HS-5 (cell line): ENCODE measurements at places on chromosomes 3 and 15.
A peak's percentile ranks its signal among the peaks of the same experiment; 100 is the strongest.

DNA sequence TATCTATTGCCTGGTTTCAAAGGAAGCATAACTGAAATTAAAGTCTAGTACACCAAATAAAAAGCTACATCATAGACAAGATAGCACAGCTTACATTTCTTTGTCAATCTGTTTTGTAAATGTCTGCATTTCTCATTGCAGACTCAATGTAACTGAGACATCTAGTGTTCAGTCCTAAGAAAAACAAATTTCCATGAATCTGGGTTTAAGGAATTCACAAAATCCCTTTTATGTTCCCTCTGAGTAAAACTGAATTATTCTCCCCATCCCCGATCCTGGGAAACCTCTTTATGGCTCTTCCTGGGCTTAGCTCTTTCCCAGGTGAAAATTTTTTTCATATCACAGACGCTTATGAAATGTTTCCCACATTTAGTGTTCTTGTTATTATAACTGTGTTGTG lies 21.6 kb upstream of the RASA2 start:
- no peak for DNase-seq

GRCh38 chr3:83523470-83524073 lies 1435.2 kb upstream of the CADM2 start:
- peak; percentile 37 for DNase-seq

DNA sequence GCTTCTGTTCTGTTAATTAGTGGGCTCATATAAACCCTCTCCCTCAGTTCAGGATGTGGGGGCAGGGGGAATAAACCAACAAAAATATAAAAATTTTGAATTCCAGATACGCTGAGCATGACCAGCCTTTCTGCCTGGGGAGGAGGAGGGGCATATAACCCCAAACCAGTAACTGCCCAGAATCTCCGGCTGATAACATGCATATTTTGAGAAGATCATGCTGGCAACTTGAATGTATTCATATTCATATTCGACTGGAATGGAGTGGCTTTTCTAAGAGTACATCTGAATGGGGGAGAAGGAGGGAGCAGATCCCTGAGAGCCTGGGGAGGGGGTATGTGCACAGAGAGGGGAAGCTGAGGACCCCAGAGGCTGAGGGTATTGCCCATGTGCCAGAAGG lies 54.5 kb upstream of the LCTL start:
- no peak for DNase-seq

DNA sequence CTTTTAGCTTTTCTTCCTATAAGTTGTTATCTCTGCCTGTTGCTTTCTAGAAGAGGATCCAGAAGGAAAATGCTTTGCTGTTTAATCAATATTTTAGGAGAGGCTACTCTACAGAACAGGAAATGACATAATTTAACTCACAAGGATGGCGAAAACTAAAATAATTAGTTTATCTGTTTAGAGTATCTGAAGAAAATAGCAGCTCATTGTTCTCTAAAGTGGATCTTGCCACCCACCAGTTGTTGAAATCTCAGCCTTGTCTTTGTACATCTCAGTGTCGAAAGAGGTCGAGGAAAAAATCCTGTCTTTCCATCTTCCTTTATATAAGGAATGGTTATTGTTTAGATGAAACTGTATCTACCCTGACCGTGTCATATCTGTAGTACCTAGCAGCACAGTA lies 126.6 kb downstream of the ZNF609 start:
- no peak for DNase-seq

DNA sequence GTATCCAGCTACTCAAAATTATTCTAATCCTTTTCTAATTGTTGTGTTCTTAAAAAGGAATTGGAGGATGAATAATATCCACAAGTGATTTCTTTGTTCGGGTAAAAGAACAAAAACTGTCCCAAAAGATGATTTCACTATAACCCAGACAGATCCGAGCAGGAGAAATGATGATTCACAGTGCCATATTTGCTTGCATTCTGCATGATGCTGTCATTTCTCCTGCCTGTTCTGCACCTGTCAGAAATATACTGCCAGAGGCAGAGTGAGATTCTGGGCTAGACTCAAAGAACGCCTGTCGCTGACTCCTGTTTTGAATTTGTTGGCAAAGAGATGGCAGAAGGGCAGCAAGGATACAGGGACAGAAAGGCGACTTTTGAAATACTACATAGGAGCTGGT lies 34.7 kb upstream of the SLC24A5 start:
- DNase-seq, result no peak

GRCh38 chr15:46892621-46893160 lies 824.6 kb upstream of the SEMA6D start:
- DNase-seq, result peak; percentile 40

- no peak for DNase-seq
These were observed 1.8 kb downstream of the IFT122 start for GRCh38 chr3:129441782-129442181.

DNA sequence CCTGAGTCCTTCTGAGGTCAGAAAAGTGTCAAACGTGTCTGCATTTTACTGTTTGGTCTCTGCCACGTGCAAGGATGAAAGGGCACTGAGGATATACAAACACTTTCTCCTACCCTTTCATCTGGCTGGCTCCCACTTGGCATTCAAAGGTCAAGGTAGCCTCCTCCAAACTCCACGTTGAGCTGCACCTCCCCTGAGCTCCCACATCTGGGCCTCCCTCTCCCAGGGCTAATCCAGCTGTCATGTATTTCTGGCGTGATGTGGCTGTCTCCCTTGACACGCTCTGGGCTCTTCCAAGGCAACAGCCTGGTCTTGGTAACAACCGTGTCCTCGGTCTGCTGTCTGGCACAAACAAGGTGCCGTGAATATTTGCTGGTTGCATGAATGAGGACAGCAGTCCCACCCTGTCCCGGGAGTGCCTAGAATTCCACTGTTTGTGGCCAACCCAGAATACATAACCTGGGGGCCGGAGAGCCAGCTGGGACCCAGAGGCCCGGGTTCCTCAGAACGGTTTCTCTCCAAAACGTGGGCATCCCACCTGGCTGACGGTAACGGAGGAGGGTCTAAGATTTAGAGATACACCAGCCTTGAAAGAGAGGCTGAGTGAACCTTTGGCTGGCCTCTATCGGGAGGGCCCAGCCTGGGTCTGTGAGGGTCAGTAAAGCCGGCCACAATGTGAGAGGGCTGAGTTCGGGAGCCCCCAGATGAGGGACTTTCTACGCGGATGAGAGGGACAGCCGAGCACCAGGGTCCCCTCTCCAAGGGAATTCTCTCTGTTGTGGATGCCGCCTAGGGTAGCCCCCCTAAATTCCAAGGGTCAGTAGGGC lies 767 bp downstream of the GLT8D1 start:
- DNase-seq, result no peak

DNA sequence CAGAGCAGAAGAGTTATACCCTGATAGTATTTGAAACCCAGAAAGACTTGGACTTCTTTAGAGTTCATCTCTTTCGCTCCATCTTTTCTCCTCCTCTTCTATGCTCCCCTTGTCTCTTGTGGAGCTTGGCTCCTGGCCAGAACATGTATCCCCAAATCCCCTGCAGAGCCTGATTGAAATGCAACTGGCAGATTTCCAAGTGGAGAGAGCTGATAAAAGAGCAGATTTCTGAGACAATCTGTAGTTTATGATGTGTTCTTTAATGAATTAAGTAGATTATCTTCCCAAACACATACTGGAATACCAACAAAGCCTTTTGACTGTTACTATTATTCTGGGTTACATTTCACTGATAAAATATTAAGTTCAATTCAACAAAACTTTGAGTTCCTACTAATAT lies 33.4 kb downstream of the UNC13C start:
- no peak for DNase-seq

DNA sequence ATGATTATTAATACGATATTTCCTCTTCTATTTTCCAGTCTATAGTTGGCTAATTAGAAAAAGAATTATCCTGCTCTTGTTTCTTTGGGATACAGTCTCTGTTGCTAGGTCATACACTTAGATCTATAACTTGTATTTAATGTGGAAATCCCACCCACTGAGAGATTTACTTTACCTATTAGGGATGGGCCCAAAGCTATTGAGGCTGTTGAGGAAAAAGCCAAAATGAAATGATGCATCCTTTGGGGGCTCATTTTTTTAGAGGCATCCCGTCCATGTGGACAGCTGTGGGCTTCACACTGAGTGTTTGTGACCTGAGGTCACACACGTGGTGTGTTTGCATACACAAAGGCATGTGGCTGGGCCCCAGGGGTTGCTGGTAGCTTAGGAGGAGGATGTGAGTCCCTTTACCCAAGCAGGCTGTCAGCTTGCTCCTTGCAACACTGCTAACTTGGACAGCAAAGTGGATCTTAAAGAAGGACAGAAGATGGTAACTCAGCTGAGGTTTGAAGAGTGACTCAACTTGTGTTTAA lies 477.4 kb downstream of the AGBL1 start:
- DNase-seq, result no peak

DNA sequence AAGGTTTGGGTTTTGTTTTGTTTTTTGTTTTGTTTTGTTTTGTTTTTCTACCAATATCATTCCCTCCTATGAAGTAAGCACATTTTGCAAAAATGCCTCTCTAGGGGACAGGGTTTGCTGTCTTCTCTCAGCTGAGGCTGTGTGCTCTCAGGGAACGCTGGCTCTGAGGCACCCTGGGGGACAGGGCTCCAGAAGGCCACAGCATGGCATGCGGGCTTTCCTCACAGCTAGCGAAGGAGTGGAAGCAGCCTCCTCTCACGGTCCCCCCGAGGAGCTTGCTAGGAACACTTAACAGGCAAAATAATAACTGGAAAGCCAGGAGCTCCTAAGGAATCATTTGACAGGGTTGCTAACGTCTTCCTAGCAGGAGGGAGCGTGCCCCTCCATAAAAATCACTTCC lies 227.7 kb upstream of the ST8SIA2 start:
- DNase-seq, result no peak

DNA sequence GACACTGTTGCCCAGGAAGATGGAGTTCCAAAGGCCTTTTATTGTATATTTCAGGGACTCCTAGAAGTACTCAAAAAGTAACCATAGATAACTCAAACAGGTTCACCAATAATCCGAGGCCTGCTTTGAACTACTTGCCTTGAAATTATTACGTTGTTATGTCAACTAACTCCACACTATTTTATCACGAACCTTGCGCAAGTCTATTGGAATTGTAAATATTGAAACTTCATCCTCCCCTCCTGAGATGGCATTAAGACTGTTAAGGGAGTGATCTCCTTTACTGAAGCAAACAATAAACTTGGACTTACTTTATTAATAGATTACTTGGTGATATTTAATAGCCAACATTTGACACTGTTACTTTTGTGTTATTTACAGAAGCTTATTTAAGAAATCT lies 199.6 kb upstream of the GADL1 start:
- DNase-seq, result no peak

- DNase-seq, result no peak
These were observed 178.6 kb upstream of the LYSMD4 start for GRCh38 chr15:99911816-99912215.

DNA sequence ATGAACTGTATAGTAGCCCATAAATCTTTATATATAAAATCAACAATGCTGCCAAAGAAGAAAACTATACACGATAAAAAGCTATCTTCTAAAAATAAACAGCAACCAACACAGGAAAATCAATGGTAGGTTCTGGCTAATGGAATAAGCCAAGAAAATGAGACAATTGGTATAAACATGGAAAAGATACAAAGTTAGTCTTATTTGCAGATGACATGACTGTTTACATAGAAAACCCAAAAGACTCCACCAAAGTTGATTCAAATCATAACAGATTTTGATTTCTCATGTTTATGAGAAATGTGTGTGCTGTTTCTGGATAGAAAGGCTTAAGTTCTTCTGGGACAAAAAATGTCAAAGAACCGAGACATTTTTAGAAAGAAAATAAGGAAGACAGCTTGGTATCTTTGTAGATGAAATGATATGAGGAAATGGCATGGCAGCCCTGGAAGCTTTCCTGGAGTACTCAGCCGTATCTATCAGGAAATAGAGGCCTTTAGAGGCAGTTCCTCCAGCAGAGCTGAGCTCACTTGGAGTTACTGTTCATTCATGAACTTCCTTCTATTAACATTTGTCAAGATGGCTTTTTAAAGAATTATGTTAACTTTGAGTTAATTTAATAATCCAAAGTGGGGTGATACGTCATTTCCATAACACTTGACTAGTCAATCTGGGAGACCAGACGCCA lies 36.7 kb upstream of the VILL start:
- no peak for DNase-seq

GRCh38 chr3:101812895-101813294 lies 33.9 kb downstream of the NXPE3 start:
- DNase-seq, result no peak

DNA sequence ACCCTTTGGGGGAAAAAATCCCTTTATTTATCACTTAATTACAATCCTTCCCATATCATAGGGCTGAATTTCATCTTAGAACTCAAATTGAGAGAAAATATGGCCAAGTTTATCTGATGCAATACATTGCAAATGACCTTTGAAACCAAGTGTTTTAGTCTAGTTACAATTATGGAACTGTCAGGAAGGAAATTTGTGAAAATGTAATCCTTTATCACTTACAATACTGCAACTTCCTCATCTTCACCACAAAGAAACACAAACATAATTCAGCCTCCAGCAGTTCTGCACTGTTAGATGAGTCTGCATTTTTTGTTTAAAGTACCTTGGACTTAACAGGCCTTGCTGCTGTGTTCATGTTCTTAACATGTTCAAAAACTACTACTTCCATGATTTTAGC lies 4.6 kb downstream of the CCPG1 start:
- no peak for DNase-seq

DNA sequence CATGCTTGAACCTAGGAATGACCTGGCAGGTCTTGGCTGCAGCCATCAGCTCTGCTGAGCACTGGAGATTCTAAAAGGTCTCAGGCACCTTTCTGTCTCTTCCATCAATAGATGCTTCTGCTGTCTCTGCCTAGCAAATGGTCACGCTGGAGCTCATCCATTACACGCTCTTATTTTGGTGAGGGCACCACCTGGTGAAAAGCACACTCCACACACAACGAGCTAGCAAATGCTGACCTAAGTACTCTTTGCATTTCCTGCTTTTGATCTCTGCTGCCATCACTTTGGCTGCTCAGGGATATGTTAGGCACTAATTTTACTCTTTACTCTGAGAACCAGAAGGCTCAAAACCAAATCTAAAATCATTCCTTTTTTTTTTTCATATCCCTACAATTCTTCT lies 91.3 kb downstream of the RAB11A start:
- no peak for DNase-seq

DNA sequence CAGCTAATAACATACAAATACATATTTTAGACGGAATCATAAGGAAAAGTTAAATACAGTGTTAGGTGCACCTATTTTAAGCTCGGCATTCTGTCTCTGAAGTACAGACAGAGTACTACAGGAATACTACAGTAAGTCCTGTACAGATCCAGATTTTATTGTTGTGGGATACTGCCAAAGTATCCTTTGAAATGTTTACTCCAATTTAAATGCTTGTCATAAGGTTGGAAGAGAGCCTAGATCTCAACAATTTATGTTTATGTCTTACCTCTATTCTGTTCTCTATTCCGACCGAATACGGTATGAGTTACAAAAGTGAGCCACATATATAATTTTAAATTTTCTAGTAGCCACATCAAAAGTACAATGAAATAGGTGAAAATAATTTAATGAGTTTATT lies 25.3 kb downstream of the PLD1 start:
- DNase-seq, result no peak

DNA sequence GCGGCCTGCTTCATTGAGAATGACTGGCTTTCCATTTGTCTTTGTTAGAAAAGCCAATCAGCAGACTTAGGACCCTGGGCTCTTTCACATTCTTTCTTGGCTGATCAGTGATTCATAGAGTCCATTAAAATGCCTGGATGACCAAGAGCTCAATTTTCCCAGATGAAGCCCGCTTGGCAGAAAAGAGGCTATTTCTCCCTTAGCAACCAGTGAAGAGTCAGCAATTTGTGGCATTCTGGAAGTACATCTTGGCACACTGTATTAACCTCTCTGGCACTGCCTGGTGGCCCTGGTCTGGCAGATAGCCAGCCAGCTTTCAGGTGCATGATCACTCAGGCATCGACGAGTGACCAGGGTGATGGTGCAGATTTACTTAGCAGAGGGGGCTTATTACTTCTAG lies 145.7 kb upstream of the PLAAT1 start:
- DNase-seq, result no peak
